ENCODE measurements at places on chromosomes 7 and 10.

DNA sequence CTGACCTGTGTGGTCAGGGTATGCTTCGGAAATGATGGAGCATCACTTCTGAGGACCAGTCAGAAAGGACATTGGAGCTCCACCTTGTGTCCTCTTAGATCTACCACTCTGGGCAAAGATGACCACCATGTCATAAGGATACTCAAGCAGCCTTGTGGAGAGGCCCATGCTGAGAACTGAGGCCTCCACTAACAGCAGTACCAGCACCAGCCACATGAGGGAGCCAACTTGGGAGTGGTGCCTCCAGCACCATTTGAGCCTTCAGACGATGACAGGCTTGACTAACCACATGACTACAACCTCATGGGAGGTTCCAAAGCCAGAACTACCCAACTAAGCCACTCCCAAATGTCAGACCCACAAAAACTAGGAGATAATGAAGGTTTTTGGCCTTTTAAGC lies 116.0 kb downstream of the NPTX2 start:
- DNase-seq = no peak

DNA sequence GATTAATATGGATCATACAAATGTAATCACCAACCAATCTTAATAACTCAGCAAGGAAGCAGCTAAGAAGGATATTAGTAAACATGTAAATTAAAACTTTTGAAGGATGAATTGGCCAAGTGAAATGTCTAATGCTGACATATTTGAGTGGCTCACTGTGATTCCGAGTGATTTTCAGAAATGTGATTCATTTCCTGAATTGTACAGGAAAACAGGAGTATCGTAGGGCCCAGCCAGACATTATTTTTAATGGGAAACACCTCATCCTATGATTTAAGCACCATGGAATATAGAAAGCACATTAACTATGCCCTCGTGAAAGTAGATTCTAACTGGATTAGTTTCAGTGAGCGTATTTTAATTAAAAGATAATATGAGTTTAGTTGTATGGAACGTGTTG lies 82.3 kb downstream of the LHFPL3 start:
- DNase-seq = no peak

GRCh38 chr10:47165711-47166404 lies 134.1 kb upstream of the GDF10 start:
- peak; percentile 63 for DNase-seq

- DNase-seq = no peak
These were observed 68.9 kb downstream of the MTERF1 start for GRCh38 chr7:91811641-91812040.

- DNase-seq = no peak
These were observed 27.2 kb downstream of the C10orf71 start for GRCh38 chr10:49325916-49326783.
